Regular cardiac myocyte (primary cell): ENCODE measurements at places on chromosomes 3 and 15. TPM values are rescaled to one million over a fixed set of nuclear protein-coding genes. Genes with fewer than 3 reads are reported as not detected.

AGBL1 gene
- not detected in 2 replicates for total RNA-seq

TRIM42 gene
- total RNA-seq, result not detected in 2 replicates

SCAANT1 gene
- not detected in 2 replicates for total RNA-seq

TP63 gene
- total RNA-seq, result under 0.01 and 0.28 TPM in 2 replicates

DISP2 gene
- total RNA-seq, result under 0.01 and 0.19 TPM in 2 replicates

C2CD4A gene
- 0.28 TPM in 1 of 2 replicates, not detected in the other for total RNA-seq

NEDD4 gene
- total RNA-seq, result 32.1 and 39.9 TPM in 2 replicates

ALDH1A2 gene
- 4.5 and 8.8 TPM in 2 replicates for total RNA-seq

DCBLD2 gene
- total RNA-seq, result 481 and 809 TPM in 2 replicates

CADM2 gene
- 0.85 TPM in 1 of 2 replicates, not detected in the other for total RNA-seq

SCG5 gene
- total RNA-seq, result 9.0 and 54.4 TPM in 2 replicates

CEP152 gene
- total RNA-seq, result 9.6 and 11.3 TPM in 2 replicates
